ENCODE measurements at places on chromosomes 6 and 20. TPM values are rescaled to one million over a fixed set of nuclear protein-coding genes. Genes with fewer than 3 reads are reported as not detected.
A peak's percentile ranks its signal among the peaks of the same experiment; 100 is the strongest.

DNA sequence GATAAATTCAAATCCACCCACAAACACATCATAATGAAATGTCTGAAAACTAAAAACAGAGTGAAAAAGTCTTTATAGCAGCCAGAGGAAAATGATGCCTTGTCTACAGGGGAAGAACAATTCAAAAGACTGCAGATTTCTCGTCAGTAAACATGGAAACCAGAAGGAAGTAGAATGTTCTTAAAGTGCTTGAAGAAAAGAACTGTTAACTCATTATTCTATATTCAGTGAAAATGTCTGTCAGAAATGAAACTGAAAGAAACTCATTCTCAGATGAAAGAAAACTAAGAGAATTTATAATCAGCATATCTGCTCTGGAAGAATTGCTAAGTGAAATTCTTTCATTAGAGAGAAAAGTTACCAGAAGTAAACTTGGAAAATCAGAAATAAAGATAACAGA, 416.1 kb downstream of the TBC1D32 start:
- DNase-seq: no peak

DNA sequence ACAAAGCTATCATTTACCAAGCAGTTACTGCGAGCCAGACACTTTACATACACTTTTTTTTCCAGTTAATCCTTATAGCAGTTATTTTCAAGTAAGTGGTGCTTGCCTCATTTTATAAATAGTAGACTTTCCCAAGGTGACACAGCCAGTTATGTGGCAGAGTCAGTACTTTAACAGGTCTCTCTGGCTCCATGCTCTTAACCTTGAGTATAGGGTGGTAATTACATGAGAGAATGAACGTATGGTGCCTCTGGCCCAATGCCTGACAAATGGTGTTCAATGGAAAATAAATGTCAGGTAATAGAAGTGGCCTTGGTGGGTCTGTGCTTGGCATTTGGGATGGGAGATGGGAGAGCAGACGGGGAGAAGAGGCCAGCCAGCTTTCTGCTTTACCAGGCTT, 316.3 kb downstream of the SLC35F1 start:
- no peak for DNase-seq

DNA sequence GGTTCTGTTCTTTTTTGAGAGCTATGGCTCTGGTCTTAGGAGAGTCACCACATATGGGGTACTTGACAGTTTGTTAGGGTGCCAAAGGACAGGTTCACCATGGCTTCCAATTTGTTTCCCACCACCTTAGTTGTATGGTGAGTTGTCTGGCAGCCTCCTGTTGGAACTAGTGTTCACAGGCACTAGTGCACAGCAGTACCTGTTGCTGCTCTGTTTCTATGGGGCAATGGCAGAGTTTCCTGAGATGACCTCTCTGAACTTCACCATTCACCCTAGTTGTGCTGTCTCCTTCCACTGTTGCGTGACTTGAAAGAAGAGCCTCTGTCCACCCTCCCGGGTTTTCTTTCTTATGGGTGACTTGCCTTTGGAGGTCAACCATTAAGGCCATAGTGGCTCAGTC, 129.1 kb downstream of the JARID2 start:
- DNase-seq: no peak

DNA sequence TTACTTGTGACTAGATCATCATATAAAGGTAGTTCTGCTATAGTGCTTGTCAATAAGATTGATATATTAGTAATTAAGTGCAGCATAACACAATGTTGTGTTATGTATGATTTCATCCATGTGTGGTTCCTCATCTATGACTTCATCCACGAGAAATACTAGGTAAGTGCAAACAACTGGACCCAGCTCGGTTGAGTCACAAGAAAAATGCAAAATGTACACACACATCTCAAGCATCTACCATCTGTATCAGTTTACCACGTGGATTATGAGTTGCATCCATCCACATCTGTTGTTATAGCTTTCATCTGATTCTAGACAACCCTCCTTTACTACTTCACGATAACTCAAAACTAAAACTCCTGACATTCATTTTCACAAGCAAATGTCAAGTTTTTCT, 517.0 kb upstream of the CITED2 start:
- DNase-seq: no peak

- no peak for DNase-seq
Measured at GRCh38 chr6:28875191-28875747, 48.5 kb downstream of the TRIM27 start.

- peak; percentile 62 for DNase-seq
Measured at GRCh38 chr6:75524322-75524972, 30.8 kb upstream of the FILIP1 start.

Gene EGFL8
- total RNA-seq: 3.1 TPM

- DNase-seq: no peak
Measured at GRCh38 chr6:21628160-21628559, 34.6 kb downstream of the SOX4 start.

Gene HEY2
- total RNA-seq: not detected

Gene HSPA1L
- 0.35 TPM for total RNA-seq

DNA sequence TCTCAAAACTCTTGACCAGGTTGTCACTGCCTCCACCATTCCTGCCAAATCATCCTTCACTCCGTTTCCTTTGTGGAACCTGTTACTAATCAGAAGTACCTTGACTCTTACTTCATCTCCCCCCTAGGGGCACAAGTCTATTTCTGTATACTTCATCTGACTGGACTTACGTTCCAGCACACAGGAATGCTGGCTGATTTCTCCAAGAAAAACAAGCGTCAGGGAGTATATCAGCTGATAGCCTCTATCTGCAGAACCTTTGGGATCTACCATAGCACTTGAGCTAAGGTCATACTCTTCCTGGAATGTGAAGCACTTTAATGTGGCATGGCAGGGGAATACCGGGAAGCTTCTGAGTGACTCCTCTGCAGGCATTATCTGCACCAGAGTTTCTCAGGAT, 178.1 kb upstream of the MOCS1 start:
- peak; percentile 1 for DNase-seq

DNA sequence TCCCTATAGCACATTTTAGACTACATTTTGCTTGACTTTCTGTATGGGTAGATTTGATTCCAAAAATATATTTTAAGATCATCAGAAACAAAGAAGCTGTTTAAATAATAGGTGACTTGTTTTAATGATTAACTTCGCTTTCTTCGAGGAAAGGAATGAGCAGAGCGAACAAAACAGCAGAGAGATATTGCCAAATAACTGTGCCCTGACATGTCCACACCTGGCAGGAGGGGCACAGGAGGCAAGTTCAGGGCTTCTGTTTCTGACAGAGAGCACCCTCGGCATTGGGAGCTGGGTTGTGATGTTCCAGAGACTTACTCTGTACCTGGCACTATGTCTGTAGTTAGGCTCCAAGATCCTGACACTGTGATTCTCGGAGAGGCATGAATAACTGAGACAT, 155.7 kb upstream of the SASH1 start:
- DNase-seq: no peak

Gene JPH2
- total RNA-seq: 11.1 TPM

Gene EYS
- total RNA-seq: 1.6 TPM

Gene CNKSR3
- total RNA-seq: 4.8 TPM

Gene SLC24A3
- not detected for total RNA-seq

Gene SYCP2L
- not detected for total RNA-seq

- DNase-seq: no peak
Measured at GRCh38 chr20:46007671-46008070, 1.0 kb upstream of the MMP9 start.

- no peak for DNase-seq
Measured at GRCh38 chr6:36054415-36054814, 26.8 kb downstream of the MAPK14 start.

GRCh38 chr6:42846505-42846904, 32.9 kb upstream of the RPL7L1 start:
- DNase-seq: no peak

Gene TMEM244
- total RNA-seq: not detected

DNA sequence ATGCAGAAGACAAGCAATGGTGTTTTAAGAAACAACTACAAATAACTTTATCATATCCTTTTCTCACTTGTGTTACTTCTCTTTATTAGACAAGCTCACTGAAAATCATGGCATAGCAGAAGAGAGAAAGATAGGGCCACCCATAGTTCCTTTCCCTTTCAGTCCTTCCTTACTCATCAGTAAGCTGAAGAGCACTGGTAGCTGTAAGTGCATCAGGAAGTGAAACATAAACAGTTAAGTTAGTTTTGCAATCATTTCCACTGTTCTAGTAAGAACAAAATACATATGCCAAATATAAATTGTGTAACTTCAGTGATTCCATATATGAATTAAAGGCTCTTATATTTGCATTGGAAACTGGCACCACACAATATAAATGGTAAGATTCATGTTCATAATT, 220.1 kb downstream of the HACE1 start:
- peak; percentile 81 for DNase-seq

Gene CTAGE9
- not detected for total RNA-seq

DNA sequence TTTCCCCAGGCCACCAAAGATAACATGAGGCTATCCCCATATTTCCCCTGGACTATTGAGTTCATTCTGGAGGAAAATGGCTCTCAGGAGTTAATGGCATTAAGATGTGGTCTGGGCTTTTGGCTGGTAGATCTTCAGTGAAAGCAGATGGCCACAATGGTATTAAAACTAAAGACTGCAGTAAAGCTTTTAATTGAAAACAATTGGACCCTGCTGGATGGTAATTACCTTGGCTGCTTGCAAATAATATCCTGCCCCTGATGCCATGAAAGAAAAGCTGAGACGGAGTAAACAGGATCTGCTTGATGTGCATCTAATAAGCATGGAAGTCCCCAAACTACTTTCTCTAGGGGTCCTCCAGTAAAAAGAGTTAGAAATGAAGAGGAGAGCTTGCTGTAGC, 255.8 kb downstream of the QKI start:
- DNase-seq: no peak

DNA sequence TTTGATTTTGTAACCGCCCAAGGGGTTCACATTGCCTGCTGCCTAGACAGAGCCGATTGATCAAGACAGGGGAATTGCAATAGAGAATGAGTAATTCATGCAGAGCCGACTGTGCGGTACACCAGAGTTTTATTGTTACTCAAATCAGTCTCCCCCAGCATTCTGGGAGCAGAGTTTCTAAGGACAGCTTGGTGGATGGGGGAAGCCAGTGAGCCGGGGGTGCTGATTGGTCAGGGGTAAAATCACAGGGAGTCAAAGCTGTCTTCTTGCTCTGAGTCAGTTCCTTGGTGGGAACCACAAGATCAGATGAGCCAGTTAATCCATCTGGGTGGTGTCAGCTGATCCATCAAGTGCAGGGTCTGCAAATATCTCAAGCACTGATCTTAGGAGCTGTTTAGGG, 60.0 kb upstream of the EZR start:
- DNase-seq: no peak

Gene CST4
- not detected for total RNA-seq

DNA sequence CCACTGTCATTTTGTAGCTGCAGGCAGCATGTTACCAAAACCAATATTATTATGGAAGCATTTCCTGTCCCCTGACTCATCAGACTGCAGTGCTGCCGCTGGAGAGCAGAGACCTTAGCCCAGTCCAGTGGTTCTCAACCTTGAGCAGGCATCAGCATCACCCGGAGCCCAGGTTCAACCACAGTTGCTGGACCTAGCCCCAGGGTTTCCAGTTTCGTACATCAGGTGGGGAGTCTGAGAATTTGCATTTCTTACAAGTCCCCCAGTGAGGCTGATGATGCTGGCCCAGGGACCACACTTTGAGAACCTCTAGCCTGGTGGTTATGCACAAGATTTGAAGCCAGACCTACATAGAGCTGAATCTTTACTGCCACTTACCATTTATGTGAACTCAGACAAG, 47.3 kb downstream of the LY86 start:
- no peak for DNase-seq

DNA sequence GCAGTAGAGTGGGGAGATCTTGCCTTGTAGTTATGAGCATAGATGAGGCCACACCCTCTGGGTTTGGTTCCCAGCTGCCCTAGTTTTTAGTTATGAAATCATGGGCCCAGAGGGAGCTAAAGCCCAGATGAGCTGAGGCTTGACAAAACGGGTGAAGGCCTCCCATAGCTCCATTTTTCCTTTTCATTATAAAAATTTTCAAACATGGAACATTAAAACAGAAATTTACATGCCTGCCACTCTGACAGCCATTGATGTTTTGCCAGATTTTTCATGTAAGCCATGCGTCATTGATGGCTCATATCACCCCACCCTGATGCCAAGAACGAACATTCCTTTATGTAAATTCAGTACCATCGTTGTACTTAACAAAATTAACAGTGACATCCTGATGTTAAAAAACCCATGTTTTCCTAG, 67.9 kb downstream of the IGF2R start:
- DNase-seq: peak; percentile 85

DNA sequence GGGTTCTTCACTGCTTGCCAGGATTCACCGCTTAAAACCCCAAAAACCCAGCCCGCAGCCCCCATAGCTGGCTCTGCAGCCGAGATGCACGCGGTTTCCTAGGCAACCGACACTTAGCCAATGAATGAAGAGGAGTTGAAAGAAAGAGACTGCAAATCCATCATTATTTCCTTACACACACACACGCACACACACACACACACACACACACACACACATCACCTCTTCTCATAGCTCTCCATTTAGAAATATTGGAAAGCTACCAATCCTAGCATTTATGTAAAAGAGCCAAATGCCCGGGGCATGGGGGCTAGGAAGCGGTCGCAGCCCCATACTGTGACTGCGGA, 3.4 kb upstream of the TUBB2B start:
- no peak for DNase-seq

DNA sequence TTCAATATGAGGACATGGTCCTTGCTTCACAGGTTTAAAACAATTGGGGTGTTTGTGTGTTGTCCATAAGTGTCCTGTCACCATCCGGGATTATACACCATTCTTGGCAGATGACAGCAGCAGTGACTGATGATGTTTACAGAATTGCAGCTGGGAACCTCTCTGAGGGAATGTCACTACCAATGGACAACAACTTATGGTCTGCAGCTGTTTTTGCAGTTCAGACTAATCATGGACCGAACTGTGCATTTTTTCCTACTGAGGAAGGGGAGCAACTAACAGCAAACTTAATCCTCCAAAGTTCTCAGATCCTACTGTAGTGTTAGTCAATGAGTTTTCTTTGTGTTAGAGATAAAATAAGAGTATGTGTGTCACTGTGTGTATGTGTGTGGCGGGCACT, 26.0 kb downstream of the FAM229B start:
- no peak for DNase-seq

Gene ZNF335
- total RNA-seq: 26.9 TPM

Gene GSTA2
- not detected for total RNA-seq

Gene RFX6
- not detected for total RNA-seq

Gene BMP6
- 0.56 TPM for total RNA-seq

Gene MEI4
- total RNA-seq: not detected

DNA sequence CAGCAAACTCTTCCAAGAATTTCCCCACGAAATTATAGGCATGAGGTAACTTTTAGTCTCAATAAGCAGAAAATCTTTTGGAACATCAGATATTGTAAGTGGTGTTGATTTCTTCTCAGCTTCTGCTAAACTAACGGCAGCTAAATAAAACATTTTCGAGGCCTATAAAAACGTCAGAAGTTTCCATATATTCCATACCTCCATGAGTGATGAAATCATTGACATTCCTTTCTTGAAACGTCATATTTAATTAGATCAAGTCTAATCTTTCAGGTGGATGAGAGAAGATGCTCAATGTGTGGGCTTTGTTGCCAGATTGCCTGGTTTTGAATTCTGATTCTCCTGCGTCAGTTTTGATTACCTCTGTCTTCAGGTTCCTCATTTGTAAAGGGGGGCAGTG, 81.3 kb downstream of the CDC5L start:
- DNase-seq: no peak
